Lung (tissue), 17 donors: ENCODE measurements at places on chromosomes 11 and 22. TPM values are rescaled to one million over a fixed set of nuclear protein-coding genes. Genes with fewer than 3 reads are reported as not detected.

Gene FAM111B
- total RNA-seq, result 6.9 TPM

Gene SVIP
- total RNA-seq, result 13.8 TPM

Gene RASD2
- 1.1 TPM for total RNA-seq

Gene PELI3
- total RNA-seq, result 12.6 TPM

Gene NDUFS3
- 89.5 TPM for total RNA-seq

Gene RTN4RL2
- 4.8 TPM for total RNA-seq

GRCh38 chr22:39308614-39309363, 10.6 kb downstream of the RPL3 start:
- no peak overlapping the region for H3K27ac ChIP-seq
- H3K4me1 ChIP-seq, result no peaks in the 10 kb centered on the region
- H3K4me3 ChIP-seq, result no peak overlapping the region
- DNase-seq, result no peak
- H3K27me3 ChIP-seq, result no peaks in the 10 kb centered on the region

DNA sequence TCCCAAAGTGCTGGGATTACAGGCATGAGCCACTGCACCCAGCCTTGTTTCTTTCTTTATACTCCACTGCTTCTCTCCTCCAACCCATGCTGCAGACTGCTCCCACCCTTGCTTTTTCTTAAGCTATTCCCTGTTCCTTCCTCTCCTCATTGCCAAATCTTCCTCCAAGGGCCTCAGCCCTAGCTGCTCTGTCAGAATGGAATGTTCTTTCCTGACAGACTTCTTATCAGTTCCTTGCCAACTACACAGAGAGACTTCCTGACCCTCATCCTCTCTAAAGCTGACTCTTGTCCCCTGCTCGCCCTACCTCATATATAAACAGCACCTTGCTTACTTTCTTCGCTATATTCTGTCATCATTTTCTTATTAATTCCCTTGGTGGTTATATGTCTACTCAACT, 16.9 kb upstream of the PIK3C2A start:
- H3K27me3 ChIP-seq, result no peaks in the 10 kb centered on the region
- DNase-seq, result no peak
- H3K36me3 ChIP-seq, result no peaks in the 10 kb centered on the region
- no peaks in the 10 kb centered on the region for H3K4me1 ChIP-seq
- no peak overlapping the region for H3K27ac ChIP-seq
- no peak overlapping the region for H3K4me3 ChIP-seq

GRCh38 chr11:47071341-47071740, 105.3 kb downstream of the ARFGAP2 start:
- DNase-seq, result no peak
- H3K27ac ChIP-seq, result no peak overlapping the region
- no peaks in the 10 kb centered on the region for H3K27me3 ChIP-seq
- no peak overlapping the region for H3K4me3 ChIP-seq

- DNase-seq, result no peak
- H3K27me3 ChIP-seq, result no peaks in the 10 kb centered on the region
- H3K4me3 ChIP-seq, result no peak overlapping the region
- H3K4me1 ChIP-seq, result no peaks in the 10 kb centered on the region
- H3K36me3 ChIP-seq, result no peaks in the 10 kb centered on the region
Measured at GRCh38 chr11:87114093-87114492, 76.4 kb downstream of the TMEM135 start.

DNA sequence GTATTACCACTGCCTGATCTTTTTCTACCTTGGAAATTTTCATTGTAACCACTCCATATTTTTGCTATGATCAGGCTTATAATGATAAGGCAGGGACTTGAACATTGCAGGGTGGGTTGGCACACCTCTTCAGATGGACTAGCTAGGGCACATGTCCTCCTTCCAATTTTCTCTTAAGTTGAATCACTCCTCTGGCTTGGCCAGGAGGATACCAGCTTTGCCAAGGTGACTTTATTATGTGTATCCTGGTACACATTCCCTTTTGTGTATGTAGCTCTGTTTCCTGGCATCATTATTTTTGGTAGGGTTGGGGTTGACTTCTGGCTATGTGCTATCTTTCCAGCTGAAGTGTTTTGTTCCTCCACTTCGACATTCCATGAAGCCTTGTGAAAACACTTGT, 8.5 kb upstream of the LDLRAD3 start:
- H3K36me3 ChIP-seq, result no peaks in the 10 kb centered on the region
- peaks cover 2% of the 10 kb centered on the region for H3K27me3 ChIP-seq
- DNase-seq, result no peak
- no peak overlapping the region for H3K4me3 ChIP-seq

DNA sequence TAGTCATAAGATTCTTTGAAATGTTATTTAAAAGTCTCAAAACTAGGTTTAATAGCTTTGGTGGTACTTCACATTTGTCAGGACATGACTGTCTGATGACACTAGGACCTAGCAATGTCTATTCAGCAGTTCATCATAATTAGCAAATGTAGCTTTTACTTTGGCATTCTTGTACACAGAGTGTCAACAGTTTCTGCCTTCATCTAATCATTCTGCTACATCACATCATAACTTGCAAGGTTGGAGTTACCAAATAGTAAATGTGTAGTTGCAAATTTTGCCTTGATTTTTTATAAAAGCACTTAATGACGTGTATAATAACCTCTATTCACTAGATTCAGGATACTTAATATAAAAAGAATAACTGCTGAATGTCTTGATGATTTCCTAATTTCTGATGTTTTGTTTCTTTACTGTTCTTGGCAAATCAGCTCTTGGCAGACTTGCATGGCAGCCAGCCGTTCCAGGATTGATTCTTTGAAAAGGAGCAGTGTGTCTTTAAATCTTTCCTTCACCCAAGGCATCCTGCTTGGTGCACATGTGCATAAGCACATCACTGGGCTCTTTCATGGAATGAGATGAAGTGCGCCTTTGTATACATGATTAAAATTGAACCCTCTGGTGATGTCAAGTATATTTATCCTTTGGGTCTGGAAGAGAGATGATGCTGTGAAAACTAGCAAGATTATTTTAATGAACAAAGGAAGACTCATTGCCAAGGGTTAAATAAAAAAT, 12.2 kb downstream of the FBXO7 start:
- peaks cover 17% of the 10 kb centered on the region for H3K36me3 ChIP-seq
- no peak overlapping the region for H3K4me3 ChIP-seq
- peak; percentile 95 for DNase-seq
- H3K27me3 ChIP-seq, result no peaks in the 10 kb centered on the region
- H3K27ac ChIP-seq, result no peak overlapping the region
- peaks cover 26% of the 10 kb centered on the region for H3K4me1 ChIP-seq

DNA sequence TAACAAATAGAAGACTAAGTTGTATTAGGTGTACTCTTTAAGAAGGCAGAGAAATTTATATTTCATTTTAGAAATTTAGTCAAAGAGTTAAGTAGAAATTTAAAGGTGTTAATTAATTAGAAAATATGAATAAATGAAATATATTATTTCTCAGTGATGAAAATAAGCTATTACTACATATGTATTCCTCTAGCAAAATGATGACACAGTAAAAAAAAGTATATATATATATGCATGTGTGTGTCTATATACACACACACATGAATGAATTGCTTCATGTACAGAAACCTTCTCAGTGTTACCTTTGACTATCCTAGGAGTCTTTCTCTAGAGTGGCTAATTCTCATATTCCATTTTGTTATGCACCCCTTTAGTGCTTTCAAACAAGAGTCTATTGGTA, 7.7 kb downstream of the RNF141 start:
- H3K36me3 ChIP-seq, result no peaks in the 10 kb centered on the region
- no peak for DNase-seq
- H3K27me3 ChIP-seq, result no peaks in the 10 kb centered on the region
- no peak overlapping the region for H3K27ac ChIP-seq

GRCh38 chr22:41355895-41356294, 25.8 kb upstream of the TEF start:
- H3K27ac ChIP-seq, result no peak overlapping the region
- peaks cover 25% of the 10 kb centered on the region for H3K36me3 ChIP-seq
- no peaks in the 10 kb centered on the region for H3K4me1 ChIP-seq
- no peak for DNase-seq
- H3K4me3 ChIP-seq, result no peak overlapping the region

DNA sequence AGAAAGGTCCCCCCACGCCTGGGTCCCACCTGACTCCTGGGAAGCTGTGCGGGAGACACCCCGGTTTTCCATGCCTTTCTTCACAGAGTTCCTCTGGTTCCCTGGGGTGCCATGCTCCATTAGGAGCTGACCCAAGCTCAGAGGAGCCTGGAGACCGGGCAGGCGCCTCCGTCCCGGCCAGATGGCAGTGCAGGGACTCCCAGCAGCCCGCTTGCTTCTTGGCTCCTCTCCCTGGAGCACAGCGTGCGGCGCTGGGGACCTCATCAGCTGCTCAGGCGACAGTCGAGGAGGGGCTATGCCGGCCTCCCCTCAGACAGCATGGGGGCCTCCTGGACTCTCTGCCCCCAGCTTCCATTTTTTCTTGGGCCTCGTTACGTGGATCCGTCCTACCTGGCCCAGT, 13.1 kb upstream of the TTLL12 start:
- no peak for DNase-seq
- no peak overlapping the region for H3K27ac ChIP-seq
- H3K36me3 ChIP-seq, result no peaks in the 10 kb centered on the region
- H3K4me1 ChIP-seq, result peaks cover 11% of the 10 kb centered on the region

- H3K27me3 ChIP-seq, result no peaks in the 10 kb centered on the region
- DNase-seq, result peak; percentile 67
- no peaks in the 10 kb centered on the region for H3K4me1 ChIP-seq
- no peak overlapping the region for H3K4me3 ChIP-seq
Measured at GRCh38 chr22:44838316-44839016, 86.1 kb downstream of the ARHGAP8 start.

- H3K4me1 ChIP-seq, result peaks cover 27% of the 10 kb centered on the region
- DNase-seq, result no peak
Measured at GRCh38 chr11:12810568-12810894, 136.3 kb downstream of the TEAD1 start.

DNA sequence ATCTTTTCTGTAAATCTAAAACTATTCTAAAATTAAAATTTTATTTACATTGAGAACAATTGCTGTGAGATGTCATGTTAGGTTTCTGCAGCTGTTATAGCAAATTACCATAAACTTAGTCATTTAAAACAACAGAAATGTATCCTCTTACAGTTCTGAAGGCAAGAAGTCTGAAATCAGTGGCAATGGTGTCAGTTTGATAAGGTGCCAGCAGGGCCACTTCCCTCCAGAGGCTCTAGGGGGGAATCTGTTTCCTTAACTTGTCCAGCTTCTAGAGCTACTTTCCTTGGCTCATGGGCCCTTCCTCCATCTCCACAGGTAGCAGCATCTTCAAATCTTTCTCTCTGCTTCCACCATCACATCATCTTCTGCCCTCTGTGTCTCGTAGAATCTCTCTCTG, 23.0 kb downstream of the MOGAT2 start:
- H3K36me3 ChIP-seq, result no peaks in the 10 kb centered on the region
- no peaks in the 10 kb centered on the region for H3K4me1 ChIP-seq
- DNase-seq, result no peak
- H3K27ac ChIP-seq, result no peak overlapping the region
- H3K27me3 ChIP-seq, result no peaks in the 10 kb centered on the region

- H3K4me3 ChIP-seq, result no peak overlapping the region
- no peaks in the 10 kb centered on the region for H3K36me3 ChIP-seq
- peaks cover 2% of the 10 kb centered on the region for H3K4me1 ChIP-seq
- H3K27me3 ChIP-seq, result no peaks in the 10 kb centered on the region
Measured at GRCh38 chr11:95704865-95705264, 84.7 kb downstream of the FAM76B start.

DNA sequence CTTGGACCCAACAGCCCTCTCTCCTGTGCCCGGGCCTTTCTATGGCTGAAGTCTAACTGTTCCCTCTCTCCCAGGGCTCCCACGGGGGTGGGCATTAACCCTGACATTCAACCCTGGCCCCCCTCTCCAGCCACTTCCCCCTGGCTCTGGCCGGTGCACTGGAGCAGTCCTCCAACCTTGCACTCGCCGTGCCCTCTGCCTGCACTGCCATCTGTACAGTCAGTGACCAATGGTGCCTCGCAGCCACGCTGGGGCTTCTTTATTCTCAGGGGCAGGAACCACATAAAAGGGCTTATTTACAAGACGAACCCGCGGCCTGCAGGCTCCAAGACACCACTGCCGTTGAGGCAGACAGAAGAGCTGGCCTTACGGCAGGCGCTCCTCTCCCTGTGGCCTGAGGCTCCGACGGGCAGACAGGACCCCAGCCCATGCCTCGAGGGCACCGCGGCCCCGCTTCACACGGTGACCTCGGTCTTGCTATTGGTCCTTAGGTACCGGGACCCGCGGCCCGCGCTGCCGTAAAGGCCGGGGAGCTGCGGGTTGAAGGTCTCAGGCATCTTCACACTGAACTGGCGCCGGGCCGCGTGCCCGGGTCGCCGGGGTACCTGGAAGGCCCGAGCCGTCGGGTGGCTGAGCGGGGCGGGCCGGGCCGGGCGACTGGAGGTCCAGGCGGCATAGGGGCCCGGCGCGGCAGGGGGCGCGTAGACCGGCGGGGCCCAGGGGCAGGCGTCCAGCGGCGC, 5.4 kb downstream of the SHISA8 start:
- H3K36me3 ChIP-seq, result peaks cover 24% of the 10 kb centered on the region
- H3K27me3 ChIP-seq, result peaks cover 4% of the 10 kb centered on the region
- H3K27ac ChIP-seq, result no peak overlapping the region
- H3K4me1 ChIP-seq, result peaks cover 14% of the 10 kb centered on the region
- DNase-seq, result no peak
- H3K4me3 ChIP-seq, result no peak overlapping the region

GRCh38 chr11:116777056-116777455, 4.3 kb upstream of the BUD13 start:
- peaks cover 23% of the 10 kb centered on the region for H3K36me3 ChIP-seq
- DNase-seq, result no peak
- H3K27me3 ChIP-seq, result no peaks in the 10 kb centered on the region
- no peak overlapping the region for H3K4me3 ChIP-seq
